ENCODE measurements at places on chromosomes 11 and 22. TPM values are rescaled to one million over a fixed set of nuclear protein-coding genes. Genes with fewer than 3 reads are reported as not detected.

- no peak overlapping the region for H3K27ac ChIP-seq
- H3K27me3 ChIP-seq: no peaks in the 10 kb centered on the region
- H3K4me3 ChIP-seq: no peak overlapping the region
- no peak for DNase-seq
Observed at GRCh38 chr11:11923828-11924227, 82.1 kb downstream of the USP47 start.

- H3K4me1 ChIP-seq: no peaks in the 10 kb centered on the region
- no peak overlapping the region for H3K27ac ChIP-seq
- H3K4me3 ChIP-seq: no peak overlapping the region
- H3K36me3 ChIP-seq: peaks cover 1% of the 10 kb centered on the region
- DNase-seq: no peak
Observed at GRCh38 chr11:130509942-130510341, 61.5 kb downstream of the ADAMTS15 start.

GRCh38 chr11:75792127-75792731, 22.8 kb upstream of the UVRAG start:
- no peaks in the 10 kb centered on the region for H3K27me3 ChIP-seq
- DNase-seq: no peak
- no peak overlapping the region for H3K27ac ChIP-seq
- H3K4me1 ChIP-seq: no peaks in the 10 kb centered on the region

- H3K27ac ChIP-seq: no peak overlapping the region
- H3K4me3 ChIP-seq: no peak overlapping the region
- no peaks in the 10 kb centered on the region for H3K27me3 ChIP-seq
- DNase-seq: no peak
Observed at GRCh38 chr11:113725913-113726312, 19.8 kb upstream of the TMPRSS5 start.

SCGB1D4 gene
- not detected for total RNA-seq

All from activated CD4-positive, alpha-beta memory T cell treated with anti-CD3 and anti-CD28 coated beads for 36 hours (primary cell).